ENCODE measurements at places on chromosomes 13 and 19. TPM values are rescaled to one million over a fixed set of nuclear protein-coding genes. Genes with fewer than 3 reads are reported as not detected.

- H3K4me3 ChIP-seq = no peak overlapping the region
- no peak overlapping the region for H3K27ac ChIP-seq
- H3K36me3 ChIP-seq = no peaks in the 10 kb centered on the region
- no peaks in the 10 kb centered on the region for H3K4me1 ChIP-seq
Measured at GRCh38 chr13:51311231-51311630, 28.3 kb upstream of the SERPINE3 start.

The ZNF317 gene
- total RNA-seq = 31.8 TPM

DNA sequence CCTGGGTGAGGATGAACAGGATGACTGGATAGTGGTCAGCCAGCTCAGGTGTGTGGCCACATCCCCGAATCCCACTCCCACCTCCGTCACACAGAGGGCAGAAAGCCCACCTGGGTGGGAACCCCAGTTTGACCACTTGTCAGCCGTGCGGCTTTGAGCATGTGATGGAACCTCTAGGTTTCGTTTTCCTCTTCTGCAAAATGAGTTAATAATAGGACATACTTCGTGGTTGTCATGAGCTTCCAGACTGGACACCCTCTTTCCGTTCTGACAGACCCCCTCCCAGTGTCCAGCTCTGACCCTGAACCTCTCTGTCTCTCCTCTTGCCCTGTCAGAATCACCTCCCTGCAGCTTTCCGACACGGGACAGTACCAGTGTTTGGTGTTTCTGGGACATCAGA, 1.8 kb downstream of the AXL start:
- no peak overlapping the region for H3K4me3 ChIP-seq
- H3K27ac ChIP-seq = no peak overlapping the region
- peaks cover 7% of the 10 kb centered on the region for H3K4me1 ChIP-seq
- no peaks in the 10 kb centered on the region for H3K36me3 ChIP-seq
- DNase-seq = no peak

The CCDC194 gene
- total RNA-seq = 1.4 TPM

GRCh38 chr13:98976338-98976737, 1.5 kb downstream of the DOCK9 start:
- H3K4me3 ChIP-seq = no peak overlapping the region
- H3K36me3 ChIP-seq = no peaks in the 10 kb centered on the region
- no peak overlapping the region for H3K27ac ChIP-seq
- peaks cover 55% of the 10 kb centered on the region for H3K4me1 ChIP-seq

- no peak overlapping the region for H3K27ac ChIP-seq
- no peaks in the 10 kb centered on the region for H3K4me1 ChIP-seq
- peaks cover 31% of the 10 kb centered on the region for H3K27me3 ChIP-seq
- DNase-seq = no peak
Measured at GRCh38 chr13:97004096-97004876, 10.0 kb upstream of the OXGR1 start.

DNA sequence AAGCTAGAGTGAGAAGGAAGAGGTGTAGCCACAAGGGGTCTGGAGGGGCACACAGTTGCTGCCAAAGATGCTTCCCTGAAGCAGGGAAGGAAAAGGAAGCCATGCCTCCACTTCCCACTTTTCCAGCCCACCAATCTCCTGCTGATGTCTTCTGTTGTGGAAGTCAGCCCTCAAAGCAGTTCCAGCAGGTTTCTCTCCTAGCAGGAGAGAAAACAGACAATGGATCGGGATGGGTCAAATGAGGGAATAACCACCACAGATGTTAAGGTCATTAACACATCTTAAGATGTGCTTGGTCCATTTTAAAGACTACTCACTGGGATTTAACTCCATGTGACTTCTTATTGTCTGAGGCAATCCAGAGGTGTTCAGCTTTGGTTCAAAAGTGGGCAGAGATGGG, 284.1 kb upstream of the SOX21 start:
- no peak overlapping the region for H3K4me3 ChIP-seq
- no peak overlapping the region for H3K27ac ChIP-seq
- no peaks in the 10 kb centered on the region for H3K4me1 ChIP-seq
- DNase-seq = no peak
- peaks cover 15% of the 10 kb centered on the region for H3K27me3 ChIP-seq

- H3K36me3 ChIP-seq = no peaks in the 10 kb centered on the region
- peaks cover 24% of the 10 kb centered on the region for H3K27me3 ChIP-seq
- peak; percentile 77 for DNase-seq
- H3K4me1 ChIP-seq = no peaks in the 10 kb centered on the region
- no peak overlapping the region for H3K27ac ChIP-seq
- H3K4me3 ChIP-seq = no peak overlapping the region
Measured at GRCh38 chr19:42606660-42607351, 12.1 kb upstream of the CEACAM8 start.

- DNase-seq = peak; percentile 97
- H3K36me3 ChIP-seq = peaks cover 3% of the 10 kb centered on the region
- no peaks in the 10 kb centered on the region for H3K27me3 ChIP-seq
- H3K4me3 ChIP-seq = peak within 1 kb of the TSS; percentile 100
Measured at GRCh38 chr13:40770934-40771618, at the start of gene MRPS31. Gene MRPS31 (minus strand): TSS chr13:40771190. CDS start chr13:40771136, 54 bp downstream.

GRCh38 chr13:72156760-72157159, 289.8 kb upstream of the DACH1 start:
- no peak overlapping the region for H3K4me3 ChIP-seq
- DNase-seq = no peak
- H3K4me1 ChIP-seq = no peaks in the 10 kb centered on the region
- H3K36me3 ChIP-seq = no peaks in the 10 kb centered on the region
- H3K27me3 ChIP-seq = no peaks in the 10 kb centered on the region
- H3K27ac ChIP-seq = no peak overlapping the region

DNA sequence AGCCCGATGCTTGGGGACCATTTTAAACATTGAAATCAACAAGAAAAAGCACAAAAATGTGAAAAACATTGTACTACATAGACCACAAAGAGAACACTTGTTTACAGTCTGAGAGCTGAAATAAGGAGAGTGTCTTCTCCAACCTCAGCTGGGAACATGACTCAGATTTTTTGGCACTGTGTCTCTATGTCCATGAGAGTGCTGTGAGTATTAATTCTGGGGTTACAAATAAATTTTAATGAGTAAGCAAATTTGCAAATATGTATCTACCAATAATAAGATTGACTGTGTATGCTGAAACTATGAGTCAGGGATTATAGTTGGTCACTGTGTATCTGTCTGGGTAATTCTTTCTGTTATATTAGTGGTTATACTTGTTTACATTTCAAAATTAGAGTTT, 174.0 kb downstream of the DCT start:
- no peak overlapping the region for H3K27ac ChIP-seq
- H3K4me3 ChIP-seq = no peak overlapping the region
- H3K27me3 ChIP-seq = no peaks in the 10 kb centered on the region
- no peaks in the 10 kb centered on the region for H3K4me1 ChIP-seq
- no peak for DNase-seq

The TMEM143 gene
- total RNA-seq = 17.1 TPM

DNA sequence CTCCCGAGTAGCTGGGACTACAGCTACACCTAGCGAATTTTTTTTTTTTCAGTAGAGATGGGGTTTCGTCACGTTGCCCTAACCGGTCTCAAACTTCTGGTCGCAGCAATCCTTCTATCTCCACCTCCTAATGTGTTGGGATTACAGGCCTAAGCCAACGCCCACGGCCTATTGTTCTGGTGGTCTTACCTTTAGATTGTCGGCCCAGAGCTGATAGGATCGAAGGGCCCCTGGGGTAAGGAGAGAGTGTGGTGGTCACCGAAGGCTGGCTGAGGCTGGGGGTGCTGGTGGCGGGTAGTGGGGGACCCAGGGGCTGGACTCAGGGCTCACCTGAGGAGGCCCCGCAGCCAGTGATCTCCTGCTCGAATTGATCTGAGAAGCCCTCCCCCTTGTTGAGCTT, 7.0 kb downstream of the CRB3 start:
- no peak overlapping the region for H3K4me3 ChIP-seq
- DNase-seq = no peak
- no peak overlapping the region for H3K27ac ChIP-seq
- no peaks in the 10 kb centered on the region for H3K27me3 ChIP-seq

DNA sequence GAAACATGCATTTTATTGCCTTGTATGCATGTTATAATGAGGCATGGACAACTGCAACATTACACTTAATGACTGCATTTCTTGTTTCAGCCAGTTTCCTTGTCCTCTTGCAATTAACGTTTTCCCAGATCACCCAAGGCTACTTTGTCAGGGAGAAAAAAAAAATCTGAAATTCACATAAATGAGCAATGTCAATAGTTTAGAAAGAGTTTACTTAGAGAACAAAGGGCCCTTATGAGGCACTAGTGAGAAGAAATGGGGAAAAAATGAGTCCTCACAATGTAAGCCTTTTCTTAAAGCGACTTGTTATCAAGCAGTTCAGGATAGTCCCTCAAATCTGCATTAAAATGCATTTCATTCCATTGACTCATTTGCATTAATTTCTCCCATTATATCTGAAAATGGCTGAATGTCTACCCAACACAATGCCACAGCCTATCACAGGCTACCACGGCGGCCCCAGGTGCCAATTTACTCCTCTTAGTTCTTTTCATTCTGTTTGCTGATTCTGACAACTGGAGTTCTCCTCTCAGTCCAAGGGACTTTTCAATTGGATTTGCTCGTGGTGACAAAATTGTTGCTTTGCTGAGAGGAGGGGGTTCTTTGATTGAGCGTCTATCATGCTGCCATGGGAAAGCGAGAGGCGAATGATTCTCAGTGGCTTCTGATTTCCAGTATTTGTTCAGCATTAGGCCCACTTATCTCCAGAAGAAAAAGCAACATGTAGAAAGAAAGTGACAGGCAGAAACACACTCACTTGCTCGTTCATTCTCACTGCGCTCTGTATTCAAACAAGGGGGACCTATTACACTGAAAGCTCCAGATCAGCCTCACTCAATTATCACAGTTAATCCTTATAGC, 107.1 kb downstream of the DACH1 start:
- H3K4me1 ChIP-seq = no peaks in the 10 kb centered on the region
- no peak for DNase-seq
- H3K4me3 ChIP-seq = no peak overlapping the region
- H3K27ac ChIP-seq = no peak overlapping the region
- no peaks in the 10 kb centered on the region for H3K36me3 ChIP-seq
- H3K27me3 ChIP-seq = no peaks in the 10 kb centered on the region

The ZNF460 gene
- 45.5 TPM for total RNA-seq

GRCh38 chr19:28966737-28967399, 246.1 kb downstream of the UQCRFS1 start:
- no peak overlapping the region for H3K27ac ChIP-seq
- no peaks in the 10 kb centered on the region for H3K36me3 ChIP-seq
- H3K27me3 ChIP-seq = peaks cover 3% of the 10 kb centered on the region
- H3K4me1 ChIP-seq = no peaks in the 10 kb centered on the region
- no peak for DNase-seq

DNA sequence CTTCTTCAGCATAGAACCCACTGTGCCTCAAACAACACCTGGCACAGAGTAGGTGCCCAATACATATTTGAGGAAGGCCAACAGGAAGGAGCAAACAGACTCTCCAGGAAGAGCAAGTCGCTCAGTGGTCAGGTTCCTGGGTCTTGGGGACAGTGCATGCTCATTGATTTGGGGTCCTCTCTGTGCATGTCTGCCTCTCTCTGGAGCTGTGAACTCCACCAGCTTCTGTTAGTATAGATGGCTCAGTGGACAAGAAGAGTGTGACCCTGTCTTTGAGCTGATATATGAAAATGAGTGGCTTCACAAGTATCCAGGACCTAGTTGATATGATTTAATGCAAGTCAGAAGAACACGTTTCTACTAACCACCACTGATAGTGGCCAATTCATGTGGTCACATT, 98.7 kb downstream of the KCTD15 start:
- H3K27ac ChIP-seq = no peak overlapping the region
- no peaks in the 10 kb centered on the region for H3K4me1 ChIP-seq
- H3K4me3 ChIP-seq = no peak overlapping the region
- H3K36me3 ChIP-seq = peaks cover 4% of the 10 kb centered on the region
- DNase-seq = no peak
- peaks cover 12% of the 10 kb centered on the region for H3K27me3 ChIP-seq

The CEACAM18 gene
- not detected for total RNA-seq

DNA sequence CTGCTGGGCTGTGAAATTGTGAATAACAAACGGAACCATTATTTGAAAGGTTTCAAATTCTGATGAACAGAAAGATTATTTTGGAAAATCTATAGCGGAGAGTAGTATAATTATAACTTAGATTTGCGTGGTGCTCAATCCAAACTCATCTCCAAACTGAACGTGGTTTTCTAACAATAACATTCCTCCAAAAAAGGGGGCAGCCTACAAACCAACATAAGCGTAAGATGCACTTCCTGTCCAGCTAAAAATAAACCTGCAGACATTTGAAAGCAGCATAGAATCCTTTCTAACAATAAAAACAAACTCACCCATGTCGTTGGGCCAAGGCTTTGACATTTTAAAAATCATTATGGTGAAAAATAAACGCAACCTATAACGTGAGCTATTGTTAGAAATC, 178.4 kb downstream of the COL4A1 start:
- H3K4me3 ChIP-seq = no peak overlapping the region
- no peaks in the 10 kb centered on the region for H3K4me1 ChIP-seq
- peaks cover 32% of the 10 kb centered on the region for H3K27me3 ChIP-seq
- DNase-seq = no peak
- no peak overlapping the region for H3K27ac ChIP-seq

The RFPL4A gene
- total RNA-seq = not detected

The SLC10A2 gene
- total RNA-seq = not detected

DNA sequence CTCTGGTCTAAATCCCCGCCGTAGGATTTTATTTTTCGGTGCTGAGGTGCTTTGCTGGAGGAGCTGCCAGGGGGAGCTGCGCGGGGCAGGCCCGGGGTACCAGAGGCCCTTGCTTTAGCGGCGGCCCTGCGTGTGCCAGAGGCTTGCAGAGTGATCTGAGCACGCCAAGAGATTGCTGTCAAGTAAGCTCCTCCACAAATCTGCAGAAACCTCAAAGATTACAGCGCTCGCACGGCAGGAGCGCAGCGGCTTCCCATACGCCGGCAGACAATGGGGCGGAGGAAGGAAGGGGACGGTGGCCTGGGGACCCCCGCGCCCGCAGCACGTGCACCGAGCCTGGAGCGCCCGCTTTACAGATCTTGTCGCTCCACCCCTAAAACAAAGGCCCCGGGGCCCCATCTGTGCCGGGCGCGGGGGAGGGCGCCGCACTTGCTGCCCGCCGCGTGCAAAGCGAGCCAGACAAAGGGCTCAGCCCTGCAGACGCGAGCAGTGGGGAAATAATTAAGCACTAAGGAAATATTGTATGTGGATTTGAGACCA, 9.1 kb upstream of the C19orf12 start:
- H3K36me3 ChIP-seq = no peaks in the 10 kb centered on the region
- H3K27me3 ChIP-seq = peaks cover 18% of the 10 kb centered on the region
- peak; percentile 30 for DNase-seq
- H3K4me3 ChIP-seq = no peak overlapping the region
- peaks cover 3% of the 10 kb centered on the region for H3K4me1 ChIP-seq
- no peak overlapping the region for H3K27ac ChIP-seq

The CRX gene
- total RNA-seq = not detected

- no peak overlapping the region for H3K27ac ChIP-seq
- H3K36me3 ChIP-seq = no peaks in the 10 kb centered on the region
- DNase-seq = no peak
- H3K4me1 ChIP-seq = peaks cover 17% of the 10 kb centered on the region
Measured at GRCh38 chr19:50567052-50567841, 988 bp downstream of the LRRC4B start.

- peak overlapping the region; percentile 21 for H3K27ac ChIP-seq
- H3K4me3 ChIP-seq = no peak overlapping the region
- peaks cover 2% of the 10 kb centered on the region for H3K4me1 ChIP-seq
- no peak for DNase-seq
- H3K36me3 ChIP-seq = no peaks in the 10 kb centered on the region
Measured at GRCh38 chr19:38526430-38526829, 91.3 kb downstream of the MAP4K1 start.

The C1QTNF9B gene
- not detected for total RNA-seq

All from activated CD4-positive, alpha-beta memory T cell treated with anti-CD3 and anti-CD28 coated beads for 36 hours (primary cell).